Fibroblast of skin of abdomen (primary cell): ENCODE measurements at places on chromosomes 11 and 22.
A peak's percentile ranks its signal among the peaks of the same experiment; 100 is the strongest.

GRCh38 chr11:83545494-83546260 is 259.5 kb upstream of the CCDC90B start:
- no peak for DNase-seq

- no peak for DNase-seq
Observed at GRCh38 chr22:49554296-49554625, 273.4 kb downstream of the BRD1 start.

DNA sequence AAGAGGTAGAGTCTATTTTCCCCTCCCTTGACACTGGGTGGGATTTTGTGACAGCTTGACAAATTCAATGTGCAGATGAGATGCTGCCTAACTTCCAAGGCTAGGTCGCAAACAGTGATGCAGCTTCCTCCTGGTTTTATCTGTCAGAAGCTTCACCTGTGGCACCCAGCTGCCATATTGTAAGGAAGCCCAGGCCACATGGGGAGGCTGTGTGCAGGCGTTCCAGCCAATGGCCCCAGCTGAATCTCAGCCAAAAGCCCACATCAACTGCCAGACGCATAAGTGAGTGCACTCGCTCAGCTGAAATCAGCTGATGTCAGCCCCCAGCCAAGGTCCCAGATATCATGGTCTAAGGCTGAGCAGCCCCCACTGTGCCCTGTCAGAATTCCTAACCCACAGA is 24.8 kb upstream of the LINC01488 start:
- no peak for DNase-seq

DNA sequence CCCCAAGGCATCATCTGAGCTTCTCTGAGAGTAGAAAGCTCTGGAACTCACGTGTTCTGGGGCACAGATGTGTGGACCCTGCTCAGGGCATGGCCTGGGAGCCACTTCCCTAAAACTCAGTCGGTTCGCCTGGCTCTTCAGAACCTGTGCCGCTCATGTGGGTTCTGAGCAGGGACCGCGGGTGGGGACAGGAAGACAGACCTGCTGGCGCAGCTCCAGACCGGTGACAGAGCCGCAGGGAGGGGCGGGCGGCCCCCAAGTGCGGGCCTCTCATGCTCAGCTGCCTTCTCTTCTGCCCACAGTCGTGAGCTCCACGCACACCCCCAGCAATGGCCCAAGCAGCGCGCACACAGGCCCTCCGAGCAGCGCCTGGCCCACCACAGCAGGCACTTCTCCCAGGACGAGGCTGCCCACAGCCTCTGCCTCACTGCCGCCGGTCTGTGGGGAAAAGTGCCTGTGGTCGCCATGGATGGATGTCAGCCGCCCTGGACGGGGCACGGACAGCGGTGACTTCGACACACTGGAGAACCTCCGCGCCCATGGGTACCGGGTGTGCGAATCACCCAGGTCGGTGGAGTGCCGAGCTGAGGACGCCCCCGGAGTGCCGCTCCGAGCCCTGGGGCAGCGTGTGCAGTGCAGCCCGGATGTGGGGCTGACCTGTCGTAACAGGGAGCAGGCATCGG is 24.2 kb downstream of the MUC5AC start:
- no peak for DNase-seq

GRCh38 chr22:20551805-20552442 is 44.5 kb downstream of the MED15 start:
- no peak for DNase-seq

- no peak for DNase-seq
Observed at GRCh38 chr22:18935889-18936529, at the start of gene PRODH. Gene PRODH (minus strand): TSS chr22:18936293. CDS start chr22:18936287, 6 bp downstream.

- DNase-seq: no peak
Observed at GRCh38 chr11:87463486-87464102, 425.9 kb downstream of the TMEM135 start.

DNA sequence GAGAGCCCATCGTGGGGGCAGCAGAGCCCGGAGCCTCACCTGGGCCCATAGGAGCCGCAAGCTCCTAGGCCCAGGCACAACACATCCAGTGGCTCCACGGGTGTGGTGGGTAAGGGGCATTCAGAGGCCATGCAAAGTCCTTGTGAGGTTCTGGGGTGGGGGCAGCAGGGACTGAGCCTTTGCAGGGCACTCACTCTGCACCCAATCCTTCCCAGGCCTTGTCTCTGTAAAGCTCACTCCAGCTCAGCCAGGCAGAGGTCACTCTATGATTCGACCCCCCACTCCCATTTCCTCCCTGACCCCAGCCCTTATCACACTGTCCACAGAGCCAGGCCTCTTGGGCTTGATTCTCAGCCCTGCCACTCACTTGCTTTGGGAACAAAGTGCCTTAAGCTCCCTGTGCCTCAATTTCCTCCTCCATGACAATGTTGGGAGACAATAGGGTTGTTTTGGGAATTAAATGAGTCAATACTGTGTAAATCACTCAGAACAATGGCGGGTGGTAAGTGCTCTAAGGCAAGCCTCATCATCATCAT is 46.6 kb downstream of the LRRC32 start:
- DNase-seq: no peak

GRCh38 chr22:31222736-31223135 is 10.6 kb downstream of the LIMK2 start:
- no peak for DNase-seq

DNA sequence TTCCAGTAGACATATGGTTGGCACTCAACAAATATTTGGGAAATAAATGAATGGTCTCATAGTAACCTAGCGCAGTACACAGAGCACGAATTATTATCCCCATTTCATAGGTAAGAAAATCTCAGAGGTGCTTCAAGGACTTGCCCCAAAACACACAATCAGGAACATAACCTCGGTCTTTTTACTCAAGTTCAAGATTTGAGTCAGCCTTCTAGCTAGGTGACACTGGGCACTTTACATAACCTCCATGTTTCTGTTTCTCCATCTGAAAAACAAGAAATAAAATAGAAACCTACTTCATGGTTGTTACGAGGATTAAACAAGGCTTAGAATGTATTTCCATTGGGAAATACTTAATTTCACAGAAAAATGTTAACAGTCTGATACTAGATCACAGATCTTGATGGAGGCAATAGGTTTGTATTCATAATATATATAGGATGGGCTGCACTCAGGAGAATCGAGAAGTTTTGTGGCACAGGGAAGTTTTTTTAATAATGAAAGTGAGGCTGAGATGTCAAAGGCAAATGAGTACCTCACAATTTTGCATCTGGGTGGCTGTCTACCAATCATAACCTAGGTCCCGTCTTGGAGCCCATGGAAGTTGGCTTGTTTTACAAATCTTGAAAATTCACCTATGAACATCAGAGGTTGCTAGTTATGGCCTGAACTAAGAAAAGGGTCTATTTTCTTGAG is 147.4 kb upstream of the ZC3H12C start:
- DNase-seq: no peak

DNA sequence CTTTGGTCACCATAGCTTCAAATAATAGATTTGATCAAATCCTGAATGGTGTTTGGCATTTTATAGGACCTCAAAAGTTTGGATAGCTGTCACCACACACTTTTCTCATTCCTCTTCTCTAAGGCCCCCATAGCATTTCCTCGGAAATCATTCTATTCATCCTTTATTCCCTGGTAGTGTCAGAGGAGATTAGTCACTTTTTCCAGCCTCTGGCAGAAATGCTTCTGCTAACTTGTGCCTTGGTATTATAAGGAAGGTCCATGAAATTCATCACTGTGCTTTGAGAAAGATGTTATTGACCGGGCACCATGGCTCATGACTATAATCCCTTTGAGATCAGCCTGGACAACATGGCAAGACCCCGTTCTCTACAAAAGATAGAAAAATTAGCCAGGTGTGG is 19.7 kb upstream of the NUP160 start:
- no peak for DNase-seq

- DNase-seq: no peak
Observed at GRCh38 chr11:126660321-126660720, 304.8 kb downstream of the ST3GAL4 start.

- no peak for DNase-seq
Observed at GRCh38 chr11:121163658-121164308, 62.7 kb downstream of the TECTA start.

- DNase-seq: peak; percentile 65
Observed at GRCh38 chr22:37884420-37884819, 21.7 kb upstream of the MICALL1 start.

DNA sequence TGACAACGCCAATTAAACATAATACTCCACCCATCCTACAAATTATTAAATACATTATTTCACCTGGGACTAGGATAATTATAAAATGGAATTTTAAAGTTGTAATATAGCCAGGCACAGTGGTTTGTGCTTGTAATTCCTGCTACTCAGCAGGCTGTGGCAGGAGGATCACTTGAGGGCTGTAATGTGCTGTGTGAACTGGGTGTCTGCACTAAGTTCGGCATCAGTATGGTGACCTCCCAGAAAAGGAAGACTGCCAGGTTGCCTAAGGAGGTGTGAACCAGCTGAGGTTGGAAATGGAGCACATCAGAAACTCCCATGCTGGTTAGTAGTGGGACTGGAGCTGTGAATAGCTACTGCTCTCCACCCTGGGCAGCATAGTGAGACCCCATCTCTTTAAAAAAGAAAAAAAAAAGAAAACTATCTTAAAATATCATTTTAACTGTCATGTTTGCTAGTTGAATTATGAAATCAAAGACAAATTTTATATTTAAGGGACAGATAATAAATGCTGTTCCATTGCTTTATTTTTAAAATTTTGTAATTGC is 28.0 kb downstream of the PPP6R2 start:
- no peak for DNase-seq

- peak; percentile 2 for DNase-seq
Observed at GRCh38 chr11:29063630-29064361, 953.0 kb downstream of the KCNA4 start.

DNA sequence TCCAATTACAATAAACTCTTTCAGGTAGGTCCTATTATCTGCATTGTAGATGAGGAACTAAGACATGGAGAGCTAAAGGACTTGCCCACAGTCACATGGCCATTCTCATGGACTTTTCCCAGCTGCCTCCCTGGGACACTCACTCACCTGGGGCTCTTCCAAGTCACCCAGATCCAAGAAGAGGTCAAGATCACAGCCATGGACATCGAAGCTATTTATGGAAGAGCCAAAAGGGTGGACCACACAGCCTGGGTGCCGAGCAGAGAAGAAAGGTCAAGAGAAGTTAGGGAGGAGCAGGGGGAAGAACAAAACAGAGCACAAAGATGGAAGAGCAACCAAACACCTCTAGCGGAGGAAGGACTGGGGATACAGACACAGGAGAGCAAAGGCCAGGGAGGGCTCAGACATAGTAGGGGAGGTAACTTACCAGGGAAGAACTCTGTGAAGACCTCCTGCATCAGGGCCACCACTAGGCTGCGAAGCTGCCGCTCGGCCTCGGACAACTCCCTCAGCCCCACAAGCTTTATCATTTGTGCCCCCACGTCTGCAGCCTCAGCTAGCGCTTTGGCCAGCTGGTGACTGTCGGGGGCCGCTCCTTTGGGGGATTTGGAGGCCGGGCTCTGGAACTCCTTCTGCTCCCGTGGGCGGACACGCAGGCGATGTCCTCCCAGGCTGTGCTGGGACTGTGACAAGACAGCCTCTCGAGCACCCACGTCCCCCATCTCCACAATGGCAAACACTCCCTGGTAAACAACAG is 7.4 kb upstream of the EEF1G start:
- DNase-seq: no peak

- no peak for DNase-seq
Observed at GRCh38 chr22:38042488-38042790, 14.8 kb upstream of the PICK1 start.

DNA sequence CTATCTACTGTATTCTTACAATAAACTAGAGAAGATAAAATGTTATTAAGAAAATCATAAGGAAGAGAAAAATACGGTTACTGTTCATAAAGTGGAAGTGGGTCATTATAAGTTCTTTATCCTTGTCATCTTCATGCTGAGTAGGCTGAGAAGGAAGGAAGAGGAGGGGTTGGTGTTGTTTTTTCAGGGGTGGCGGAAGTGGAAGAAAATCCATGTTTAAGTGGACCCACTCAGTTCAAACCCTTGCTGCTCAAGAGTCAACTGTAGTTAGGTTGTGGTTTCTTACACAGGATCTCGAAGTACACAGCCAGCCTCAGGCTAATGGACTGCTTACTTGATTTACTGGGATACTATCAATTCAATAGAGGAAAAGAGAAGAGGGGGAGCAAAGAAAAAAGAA is 63.1 kb downstream of the PIWIL4 start:
- DNase-seq: no peak

- DNase-seq: no peak
Observed at GRCh38 chr11:60428517-60428916, 855 bp upstream of the MS4A5 start.

- DNase-seq: no peak
Observed at GRCh38 chr11:76096552-76096951, 109.8 kb downstream of the WNT11 start.

GRCh38 chr11:88454881-88455280 is 117.3 kb upstream of the CTSC start:
- peak; percentile 14 for DNase-seq

DNA sequence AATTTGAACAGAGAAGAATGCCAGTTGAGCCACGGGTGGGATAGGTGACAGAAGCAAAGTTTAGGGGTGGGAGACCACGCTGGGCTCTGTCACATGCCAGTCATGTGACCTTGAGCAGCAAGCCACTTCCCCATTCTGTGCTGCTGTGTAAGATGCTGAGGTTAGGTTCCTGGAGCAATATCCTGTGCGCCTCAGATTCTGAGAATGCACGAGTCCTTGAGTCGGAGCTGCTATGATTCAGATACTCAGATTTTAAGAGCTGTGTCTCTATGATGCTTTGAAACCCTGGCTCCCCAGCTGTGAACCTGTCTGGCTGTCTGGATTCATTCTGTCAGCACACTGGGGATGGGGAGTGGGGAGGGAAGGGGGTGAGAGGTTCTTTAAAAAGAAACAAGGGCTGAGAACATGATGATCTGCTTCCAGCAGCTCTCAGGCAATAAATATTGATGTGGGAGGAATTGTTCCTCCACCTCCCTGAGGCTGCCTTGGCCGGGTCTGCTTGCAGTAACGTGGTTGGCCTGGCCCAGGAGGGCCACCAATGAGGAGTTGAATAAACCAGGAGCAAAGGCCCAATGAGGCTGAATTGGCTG is 24.0 kb downstream of the SLCO2B1 start:
- peak; percentile 30 for DNase-seq

GRCh38 chr11:129503646-129504045 is 128.0 kb downstream of the BARX2 start:
- no peak for DNase-seq

DNA sequence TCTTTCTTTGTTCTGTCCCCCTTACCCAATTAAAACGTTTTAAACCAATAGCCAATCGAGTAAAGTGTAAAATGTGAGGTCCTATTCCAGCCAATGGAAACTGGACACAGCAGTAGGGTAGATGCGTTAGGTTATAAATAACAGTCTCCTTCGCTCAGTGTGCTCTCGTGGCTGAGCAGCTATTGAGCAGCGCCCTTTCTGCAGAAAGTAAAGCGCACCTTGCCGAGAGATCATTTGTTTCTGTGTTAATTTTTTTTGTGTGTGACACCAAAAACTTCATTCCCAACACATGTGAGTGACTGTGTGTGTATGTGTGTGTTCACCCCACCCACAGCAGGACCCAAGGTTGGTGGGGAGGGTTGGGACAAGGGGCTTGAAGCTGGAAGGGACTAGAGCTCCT is 7.2 kb upstream of the TTLL1 start:
- DNase-seq: no peak

- DNase-seq: peak; percentile 31
Observed at GRCh38 chr11:92268546-92268945, 43.9 kb downstream of the FAT3 start.

GRCh38 chr11:11237070-11237832 is 115.8 kb downstream of the CSNK2A3 start:
- no peak for DNase-seq

GRCh38 chr22:43005106-43005505 is 9.8 kb downstream of the PACSIN2 start:
- no peak for DNase-seq
